AG04449 (cell line): ENCODE measurements at places on chromosomes 3 and 15.

DNA sequence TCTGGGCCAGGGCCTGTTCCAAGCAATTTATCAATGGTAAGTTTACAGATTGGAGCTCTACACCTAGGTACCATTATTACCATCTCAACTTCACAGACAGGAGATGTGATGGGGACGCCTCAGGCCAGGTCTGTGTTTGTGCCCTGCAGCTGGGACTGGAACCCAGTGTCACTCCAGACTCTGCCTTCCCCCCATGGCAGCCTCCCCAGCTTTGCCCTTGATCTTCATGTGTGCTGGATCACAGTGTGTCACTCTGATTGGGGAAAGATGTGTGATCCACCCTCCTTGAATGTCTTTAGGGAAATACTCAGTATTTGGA is 59.6 kb downstream of the MGLL start:
- no peak for DNase-seq

- DNase-seq, result no peak
Observed at GRCh38 chr3:129032716-129033115, 27.9 kb upstream of the GP9 start.

DNA sequence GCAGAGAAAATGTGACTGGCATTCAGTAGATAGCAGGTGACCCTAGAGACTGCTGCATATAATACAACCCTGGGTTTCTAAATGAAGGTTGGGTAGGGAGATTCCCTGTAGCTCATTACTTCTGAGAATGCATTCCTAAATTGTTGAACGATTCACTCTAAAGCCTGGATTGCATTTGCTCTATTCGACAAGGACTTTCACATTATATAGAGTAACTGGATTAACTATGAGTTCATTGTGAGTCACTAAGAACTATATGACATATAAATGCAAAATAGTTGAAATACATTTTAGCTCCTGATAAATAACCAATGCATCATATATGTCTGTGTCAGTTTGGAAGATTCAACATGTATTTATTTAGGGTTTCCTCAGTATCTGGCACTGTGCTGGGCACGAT is 294.7 kb upstream of the CCDC54 start:
- DNase-seq, result no peak

DNA sequence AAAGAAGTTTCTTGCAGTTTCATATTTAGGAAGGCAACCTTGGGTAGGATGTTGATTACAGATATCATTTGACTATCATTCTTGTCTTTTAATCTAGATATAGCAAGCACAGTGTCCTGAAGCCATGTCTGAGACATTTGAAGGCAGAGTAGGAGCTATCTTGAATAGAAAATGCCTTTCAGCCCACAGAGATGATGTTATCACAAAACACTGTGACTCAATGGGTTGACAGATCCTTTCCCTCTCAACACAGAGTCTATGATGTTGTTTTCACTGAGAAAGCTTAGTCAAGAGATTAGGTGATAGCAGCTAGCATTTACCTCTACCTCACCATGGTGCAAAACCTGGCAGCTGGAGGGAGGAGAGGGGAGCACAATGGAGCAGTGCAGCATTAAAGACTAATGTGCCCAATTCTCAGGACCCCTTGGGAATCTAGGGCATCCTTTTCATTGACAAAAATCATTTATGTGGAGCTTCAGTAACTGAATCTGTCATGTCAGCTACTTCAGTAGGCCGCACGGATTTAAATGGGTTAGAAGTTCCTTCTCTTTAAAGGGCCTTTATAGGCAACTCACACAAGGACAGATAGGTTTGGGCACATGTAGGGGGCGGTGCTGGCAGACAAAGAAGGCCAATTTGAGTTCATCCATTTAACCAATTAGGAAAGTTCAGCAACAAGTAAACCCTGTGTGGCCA is 121.8 kb downstream of the AGBL1 start:
- DNase-seq, result no peak

DNA sequence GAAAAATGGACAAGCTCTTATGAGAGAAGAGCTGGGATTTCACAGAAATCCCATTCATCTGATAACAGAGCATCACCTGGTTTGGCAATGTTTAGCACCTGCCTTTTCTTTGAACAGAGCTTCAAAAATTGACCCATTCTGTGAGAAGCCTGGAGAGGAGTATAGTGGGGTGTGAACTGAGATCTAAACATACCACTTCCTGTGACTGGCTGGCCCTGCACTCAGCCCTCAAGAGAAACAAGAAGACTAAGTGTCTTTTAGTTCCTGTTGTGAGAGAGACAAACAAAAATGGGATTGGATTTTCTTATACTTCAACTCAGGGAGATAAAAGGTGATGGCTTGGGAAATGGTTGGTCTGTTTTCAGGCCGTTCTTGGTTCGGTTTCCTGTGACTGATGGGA is 1060.2 kb downstream of the ROBO1 start:
- no peak for DNase-seq

- DNase-seq, result no peak
Observed at GRCh38 chr3:57142411-57142723, 22.8 kb downstream of the IL17RD start.

GRCh38 chr3:22122567-22122966 is 371.6 kb upstream of the ZNF385D start:
- DNase-seq, result no peak

DNA sequence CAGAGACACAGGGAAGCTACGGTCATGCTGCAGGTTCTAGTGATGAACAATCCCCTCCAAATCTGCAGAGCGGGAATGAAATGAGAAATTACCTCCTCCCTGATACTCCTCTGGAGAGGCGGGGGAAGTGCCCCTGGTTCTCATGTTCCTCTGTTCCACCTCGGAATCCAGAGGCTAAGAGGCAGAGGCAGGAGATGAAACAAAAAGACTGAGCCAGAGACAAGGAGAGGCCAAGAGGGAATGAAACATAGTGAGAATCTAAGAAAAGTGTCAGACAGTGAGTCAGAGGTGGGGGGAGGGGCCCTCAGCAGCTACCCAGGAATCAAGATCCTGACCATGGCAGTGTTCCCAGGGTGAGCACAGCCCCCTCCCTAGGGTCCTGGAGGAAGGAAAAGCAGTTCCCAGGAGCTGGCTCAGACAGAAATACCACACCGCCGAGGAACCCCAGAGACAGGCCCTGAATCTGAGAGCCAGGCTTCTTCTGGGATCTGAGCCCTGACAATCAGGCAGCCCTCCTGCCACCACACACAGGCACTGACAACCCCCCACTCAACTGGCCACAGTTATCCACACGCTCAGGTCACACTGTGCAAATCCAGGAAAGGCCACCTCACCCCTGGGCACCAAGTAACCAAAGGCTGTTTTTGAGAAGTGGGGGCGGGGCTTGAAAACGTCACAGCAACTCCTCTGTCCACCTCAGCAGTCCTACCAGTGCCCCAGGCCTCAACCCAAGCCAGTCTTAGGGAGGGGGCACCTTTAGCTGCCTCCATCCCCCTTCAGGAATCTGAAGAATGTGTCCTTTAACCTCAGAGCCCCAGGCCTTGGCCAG is 2.4 kb downstream of the CSRNP1 start:
- DNase-seq, result peak; percentile 92
